ENCODE measurements at places on chromosomes 1 and 21.

- no peak for DNase-seq
Measured at GRCh38 chr1:51756290-51756689, 122.2 kb downstream of the NRDC start.

DNA sequence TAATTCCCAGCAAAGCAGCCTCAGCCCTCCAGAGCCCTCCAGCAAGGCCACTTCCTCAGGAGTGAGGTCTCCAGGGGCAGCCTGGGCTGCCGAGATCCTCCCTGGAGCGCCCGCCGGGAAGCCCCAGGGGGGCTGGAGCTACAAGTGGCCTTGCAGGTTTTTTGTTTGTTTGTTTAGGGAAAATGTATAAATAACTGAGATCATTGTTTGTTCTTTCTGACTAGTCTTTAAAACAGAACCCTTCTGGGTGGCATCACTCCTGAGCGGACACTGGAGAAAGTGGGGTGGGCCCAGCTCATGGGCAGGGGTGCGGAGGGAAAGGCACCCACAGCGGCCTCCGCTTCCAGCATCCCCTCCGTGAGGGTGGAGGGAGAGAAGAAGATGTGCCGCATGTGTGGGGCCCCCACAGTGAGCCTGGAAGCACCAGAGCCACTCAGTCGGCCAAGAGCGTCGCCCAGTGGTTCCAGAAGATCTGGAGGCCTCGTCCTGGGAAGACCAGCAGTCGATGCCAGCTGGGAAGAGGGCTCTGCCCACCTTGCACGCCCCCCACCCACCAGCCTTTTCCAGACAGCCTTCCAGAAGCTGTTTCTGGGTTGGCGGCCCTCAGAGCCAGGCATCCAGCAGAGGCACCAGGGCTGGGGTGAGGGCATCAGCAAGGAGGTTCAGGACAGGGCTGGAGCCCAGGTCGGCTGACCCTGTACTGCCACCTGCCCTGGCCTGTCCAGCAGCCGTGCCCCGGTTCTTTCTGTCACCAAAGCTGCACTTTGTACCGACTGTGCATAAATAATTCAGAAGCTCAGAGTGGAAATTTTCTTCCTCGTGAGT lies 34.6 kb downstream of the TFF3 start:
- DNase-seq, result no peak

GRCh38 chr1:64133036-64133435 lies 70.4 kb upstream of the UBE2U start:
- no peak for DNase-seq

- no peak for DNase-seq
Measured at GRCh38 chr1:167442854-167443565, 75.3 kb downstream of the CD247 start.

- DNase-seq, result peak; percentile 17
Measured at GRCh38 chr1:39788758-39789570, at the start of gene BMP8B. Gene BMP8B, minus strand, starts transcription at chr1:39788865. Its CDS starts 380 bp downstream, at chr1:39788485.

DNA sequence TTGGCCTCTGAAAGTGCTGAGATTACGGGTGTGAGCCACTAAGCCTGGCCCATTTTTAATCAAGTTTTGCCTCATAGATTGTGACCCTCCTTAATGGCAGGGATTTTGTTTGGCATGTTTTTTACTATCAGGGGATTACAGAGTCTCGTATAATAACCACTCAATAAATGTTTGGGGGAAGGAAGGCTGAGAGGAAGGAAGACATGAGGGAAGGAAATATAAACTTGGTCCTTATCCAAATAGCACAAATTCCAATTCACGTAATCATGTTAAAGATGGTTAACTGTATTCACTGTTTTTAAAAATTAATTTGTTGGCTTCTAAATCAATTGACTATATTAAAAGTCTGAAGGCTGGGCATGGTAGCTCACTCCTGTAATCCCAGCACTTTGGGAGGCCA lies 30.9 kb upstream of the SERTAD4 start:
- no peak for DNase-seq

DNA sequence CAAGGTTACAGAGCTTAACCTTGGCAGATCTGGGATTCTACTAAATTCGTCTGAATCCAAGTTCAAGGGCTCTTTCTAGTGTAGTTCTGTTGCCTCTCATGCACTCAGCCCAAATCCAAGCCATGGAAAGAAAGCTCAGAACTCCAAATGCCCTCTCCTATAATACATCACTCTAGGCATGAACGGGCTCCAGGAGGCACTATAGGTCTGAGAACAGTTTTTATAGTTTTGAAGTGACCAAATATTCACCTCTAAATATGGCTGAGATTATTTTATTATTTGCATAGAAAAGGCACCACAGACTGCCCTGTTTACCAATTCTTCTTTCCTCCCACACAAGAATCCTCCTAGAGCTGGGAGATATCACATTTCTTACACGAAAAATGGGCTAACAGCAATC lies 327.9 kb upstream of the BEND5 start:
- no peak for DNase-seq

DNA sequence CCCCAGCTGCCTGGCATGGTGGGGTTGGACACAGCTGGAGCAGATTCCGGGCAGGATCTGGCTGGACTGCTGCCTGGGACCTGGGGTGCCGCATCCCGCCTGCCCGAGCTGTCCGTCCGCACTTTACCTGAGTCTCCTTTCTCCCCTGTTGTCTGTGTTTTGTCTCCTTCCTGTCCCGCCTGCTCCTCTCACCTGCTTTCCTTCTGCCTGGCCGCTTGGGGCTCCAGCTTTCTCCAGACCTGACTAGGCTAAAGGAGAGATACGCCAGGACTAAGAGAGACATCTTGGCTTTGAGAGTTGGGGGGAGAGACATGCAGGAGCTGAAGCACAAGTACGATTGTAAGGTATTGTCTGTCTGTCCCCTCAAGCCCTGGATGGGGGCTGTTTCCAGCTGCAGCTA lies 73.3 kb downstream of the ARHGEF10L start:
- no peak for DNase-seq
